ENCODE measurements at places on chromosomes 12 and 14.

- H3K4me3 ChIP-seq: no peak overlapping the region
- H3K27ac ChIP-seq: no peak overlapping the region
- no peak for DNase-seq
- H3K4me1 ChIP-seq: peaks cover 9% of the 10 kb centered on the region
- no peaks in the 10 kb centered on the region for H3K27me3 ChIP-seq
- H3K36me3 ChIP-seq: no peaks in the 10 kb centered on the region
These were observed 12.4 kb upstream of the DPF3 start for GRCh38 chr14:72906316-72906715.

- H3K4me3 ChIP-seq: no peak overlapping the region
- DNase-seq: no peak
- peaks cover 11% of the 10 kb centered on the region for H3K27me3 ChIP-seq
- H3K4me1 ChIP-seq: no peaks in the 10 kb centered on the region
- H3K27ac ChIP-seq: no peak overlapping the region
These were observed 88.8 kb downstream of the CCDC60 start for GRCh38 chr12:119423285-119423684.

DNA sequence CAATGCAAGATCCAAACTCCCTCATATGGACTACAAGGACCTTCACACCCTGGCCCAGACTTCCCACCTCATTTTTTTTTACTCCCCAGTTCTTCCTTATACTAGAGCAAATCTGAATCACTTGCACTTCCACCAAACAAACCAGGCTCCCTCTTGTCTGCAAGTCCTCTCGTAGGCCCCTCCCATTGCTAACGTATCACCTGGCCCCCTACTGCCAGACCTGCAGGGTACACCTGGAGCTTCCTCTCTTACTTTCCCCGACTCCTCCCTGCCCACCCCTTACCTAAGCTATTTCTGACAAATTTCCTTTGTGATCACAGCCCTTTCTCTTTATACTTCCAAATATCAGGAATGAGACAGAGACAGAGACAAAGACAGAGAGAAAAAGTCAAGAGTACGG, 463.9 kb downstream of the GALC start:
- no peaks in the 10 kb centered on the region for H3K36me3 ChIP-seq
- H3K4me1 ChIP-seq: no peaks in the 10 kb centered on the region
- no peak for DNase-seq

- H3K4me1 ChIP-seq: no peaks in the 10 kb centered on the region
- H3K4me3 ChIP-seq: no peak overlapping the region
- DNase-seq: no peak
- H3K27ac ChIP-seq: no peak overlapping the region
- no peaks in the 10 kb centered on the region for H3K27me3 ChIP-seq
These were observed 107.6 kb downstream of the ZNF664 start for GRCh38 chr12:124080649-124081048.

DNA sequence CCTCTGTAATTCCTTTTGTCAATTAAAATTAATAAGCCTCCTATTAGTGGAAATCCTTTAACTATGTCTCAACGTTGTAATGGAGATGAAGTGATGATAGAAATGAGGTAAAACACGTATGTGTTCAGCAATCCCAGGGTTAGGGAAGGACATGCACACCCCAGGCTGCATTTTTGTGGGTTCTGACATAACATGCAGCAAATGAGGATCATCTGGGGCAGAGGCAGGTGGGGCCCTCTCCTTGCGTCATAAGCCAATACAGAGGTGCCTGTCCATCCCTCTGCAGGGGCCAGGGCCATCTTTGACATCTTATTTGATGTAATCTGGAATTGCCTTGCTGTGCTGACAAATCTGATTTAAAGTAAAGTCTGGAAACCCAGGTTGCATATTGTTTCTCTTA, 73.2 kb downstream of the MYRFL start:
- H3K4me3 ChIP-seq: no peak overlapping the region
- H3K36me3 ChIP-seq: no peaks in the 10 kb centered on the region
- DNase-seq: no peak
- H3K27ac ChIP-seq: no peak overlapping the region
- H3K4me1 ChIP-seq: no peaks in the 10 kb centered on the region

DNA sequence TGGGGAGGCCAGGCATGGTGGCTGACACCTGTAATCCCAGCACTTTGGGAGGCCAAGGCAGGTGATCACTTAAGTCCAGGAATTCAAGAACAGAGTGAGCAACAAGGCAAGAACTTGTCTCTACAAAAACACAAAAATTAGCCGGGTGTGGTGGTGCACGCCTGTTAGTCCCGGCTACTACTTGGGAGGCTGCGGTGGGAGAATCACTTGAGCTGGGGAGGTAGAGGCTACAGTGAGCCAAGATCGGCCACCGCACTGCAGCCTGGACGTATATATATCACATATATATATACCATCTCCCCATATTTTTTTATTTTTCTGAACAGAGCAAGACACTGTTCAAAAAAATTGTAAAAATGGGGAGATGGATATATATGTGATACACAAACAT, 19.5 kb downstream of the CKAP4 start:
- no peak overlapping the region for H3K27ac ChIP-seq
- no peaks in the 10 kb centered on the region for H3K27me3 ChIP-seq
- DNase-seq: no peak
- H3K36me3 ChIP-seq: no peaks in the 10 kb centered on the region
- no peaks in the 10 kb centered on the region for H3K4me1 ChIP-seq

- no peaks in the 10 kb centered on the region for H3K27me3 ChIP-seq
- no peak for DNase-seq
- H3K27ac ChIP-seq: no peak overlapping the region
- no peaks in the 10 kb centered on the region for H3K36me3 ChIP-seq
These were observed 53.7 kb upstream of the KITLG start for GRCh38 chr12:88634008-88634407.

DNA sequence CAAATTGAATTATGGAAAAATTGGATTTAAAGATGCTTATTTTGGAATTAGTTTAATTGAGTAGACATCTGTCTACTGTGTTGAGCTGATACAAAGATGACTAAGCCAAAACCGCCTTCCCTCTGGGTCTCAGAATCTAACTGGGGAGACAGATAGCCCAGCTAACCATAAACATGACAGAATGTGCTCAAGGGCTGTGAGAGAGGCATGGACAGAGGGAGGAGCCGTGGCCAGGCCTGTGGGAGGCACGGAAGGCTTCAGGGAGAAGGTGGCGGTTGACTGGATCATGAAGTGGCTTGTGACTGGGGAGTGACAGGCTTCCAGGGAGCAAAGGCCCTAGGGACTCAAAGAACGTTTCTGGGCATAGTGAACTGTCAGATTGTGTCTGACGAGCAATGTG, 74.6 kb downstream of the DACT1 start:
- no peaks in the 10 kb centered on the region for H3K27me3 ChIP-seq
- H3K27ac ChIP-seq: no peak overlapping the region
- no peak overlapping the region for H3K4me3 ChIP-seq
- H3K36me3 ChIP-seq: no peaks in the 10 kb centered on the region
- DNase-seq: no peak

DNA sequence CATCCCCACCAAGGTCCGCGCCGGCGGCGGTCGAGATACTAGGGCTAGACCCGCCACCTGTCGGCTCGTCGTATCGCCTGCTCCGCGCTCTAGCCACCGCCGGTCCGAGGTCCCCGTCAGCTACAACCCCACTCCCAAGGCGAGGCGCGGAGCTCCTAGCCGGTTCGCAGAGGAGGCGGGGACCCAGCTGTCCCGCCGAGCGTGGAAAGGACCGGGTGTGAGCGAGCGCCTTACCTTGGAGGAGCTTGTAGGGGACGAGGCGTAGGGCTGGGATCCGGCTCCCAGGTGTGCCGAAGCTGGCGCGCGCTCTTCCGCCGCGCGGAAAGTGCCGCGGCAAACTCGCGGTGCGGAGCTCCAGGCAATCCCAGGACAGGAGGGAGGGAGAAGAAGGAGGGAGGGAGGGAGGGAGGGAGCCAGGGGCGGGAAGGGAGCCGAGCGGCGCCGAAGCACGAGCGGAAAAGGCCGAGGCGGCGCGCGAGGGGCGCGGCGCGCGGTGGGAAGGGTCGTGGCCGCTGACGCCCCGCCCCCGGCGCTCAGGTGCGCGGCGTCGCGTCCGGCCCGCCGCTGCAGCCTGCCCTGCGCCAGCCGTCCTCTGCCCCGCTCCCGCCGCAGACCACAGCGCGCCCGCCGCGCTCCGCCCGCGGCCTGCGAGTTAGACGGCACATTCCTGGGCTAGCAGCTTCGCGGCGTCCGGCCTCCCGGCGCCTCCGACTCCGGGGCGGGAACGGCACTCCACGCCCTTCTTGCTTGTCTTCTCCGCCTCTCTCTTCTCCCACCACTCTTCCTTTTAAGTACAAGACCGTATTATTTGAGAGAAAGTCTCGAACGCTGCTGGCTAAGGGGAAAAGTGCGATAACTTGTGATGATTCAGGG, at the start of gene PAWR:
TSS of gene PAWR (minus strand) at position 327 of the 873 bp plus-strand sequence. CDS start 720 bp downstream, outside the sequence.
- no peaks in the 10 kb centered on the region for H3K27me3 ChIP-seq
- H3K36me3 ChIP-seq: no peaks in the 10 kb centered on the region
- peak; percentile 72 for DNase-seq
- peaks cover 29% of the 10 kb centered on the region for H3K4me1 ChIP-seq
- H3K4me3 ChIP-seq: peak within 1 kb of the TSS; percentile 51

DNA sequence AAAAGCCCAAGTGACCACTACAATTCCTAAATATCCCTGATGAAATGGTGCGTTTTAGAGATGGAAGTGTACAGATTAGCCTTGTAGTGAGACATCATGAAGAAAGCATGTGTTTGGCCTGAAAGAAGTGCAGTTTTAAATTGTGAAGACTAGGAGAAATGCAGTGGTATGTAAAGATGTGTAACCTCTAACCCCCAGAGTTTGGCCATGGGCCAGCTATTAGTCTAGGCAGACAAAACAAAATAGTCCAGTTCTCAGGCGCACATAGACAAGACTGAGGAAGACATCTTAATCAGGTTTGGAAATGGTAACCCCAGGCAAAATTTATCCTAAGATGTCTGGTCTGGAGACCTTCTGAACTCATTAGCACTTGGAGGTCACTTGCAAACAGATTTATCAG, 23.4 kb downstream of the WBP11 start:
- H3K27me3 ChIP-seq: no peaks in the 10 kb centered on the region
- no peaks in the 10 kb centered on the region for H3K36me3 ChIP-seq
- H3K4me1 ChIP-seq: peaks cover 9% of the 10 kb centered on the region
- no peak overlapping the region for H3K4me3 ChIP-seq
- no peak overlapping the region for H3K27ac ChIP-seq
